ENCODE measurements at places on chromosomes 2 and 18.

DNA sequence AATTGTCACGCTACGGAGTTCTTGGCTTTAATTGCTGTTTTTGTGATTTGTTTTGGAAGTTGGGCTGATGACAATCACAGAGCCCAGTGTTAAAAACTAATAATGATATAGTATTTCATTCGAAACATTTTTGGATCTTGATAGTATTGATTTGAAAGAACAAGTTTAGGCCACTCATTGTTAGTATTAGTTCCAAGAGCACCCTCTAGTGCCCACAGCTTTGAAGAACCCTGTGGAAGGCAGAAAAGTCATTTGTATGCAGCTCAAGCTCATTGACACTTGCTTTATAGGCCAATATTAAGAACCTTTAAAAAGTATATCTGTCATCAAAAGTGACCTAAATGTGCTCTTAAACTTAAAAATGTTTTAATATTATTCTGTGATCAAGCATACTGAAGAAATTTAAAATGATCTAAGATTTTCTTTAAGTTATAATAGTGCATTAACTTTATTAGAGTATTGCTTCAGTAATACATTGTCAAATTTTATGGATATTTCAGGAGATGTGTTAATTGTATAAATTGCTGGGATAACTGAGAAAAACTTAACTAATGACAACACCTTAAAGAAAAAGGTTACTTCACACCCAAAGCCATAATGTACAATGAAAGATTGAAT, 191.0 kb downstream of the GRB14 start:
- no peak overlapping the region for H3K27ac ChIP-seq
- no peaks in the 10 kb centered on the region for H3K36me3 ChIP-seq
- H3K27me3 ChIP-seq: no peaks in the 10 kb centered on the region
- no peak overlapping the region for H3K4me3 ChIP-seq
- H3K4me1 ChIP-seq: no peaks in the 10 kb centered on the region

- H3K27me3 ChIP-seq: no peaks in the 10 kb centered on the region
- H3K4me3 ChIP-seq: no peak overlapping the region
- no peaks in the 10 kb centered on the region for H3K4me1 ChIP-seq
- DNase-seq: no peak
- H3K27ac ChIP-seq: no peak overlapping the region
- no peaks in the 10 kb centered on the region for H3K36me3 ChIP-seq
Measured at GRCh38 chr2:165401285-165401852, 68.1 kb upstream of the CSRNP3 start.

DNA sequence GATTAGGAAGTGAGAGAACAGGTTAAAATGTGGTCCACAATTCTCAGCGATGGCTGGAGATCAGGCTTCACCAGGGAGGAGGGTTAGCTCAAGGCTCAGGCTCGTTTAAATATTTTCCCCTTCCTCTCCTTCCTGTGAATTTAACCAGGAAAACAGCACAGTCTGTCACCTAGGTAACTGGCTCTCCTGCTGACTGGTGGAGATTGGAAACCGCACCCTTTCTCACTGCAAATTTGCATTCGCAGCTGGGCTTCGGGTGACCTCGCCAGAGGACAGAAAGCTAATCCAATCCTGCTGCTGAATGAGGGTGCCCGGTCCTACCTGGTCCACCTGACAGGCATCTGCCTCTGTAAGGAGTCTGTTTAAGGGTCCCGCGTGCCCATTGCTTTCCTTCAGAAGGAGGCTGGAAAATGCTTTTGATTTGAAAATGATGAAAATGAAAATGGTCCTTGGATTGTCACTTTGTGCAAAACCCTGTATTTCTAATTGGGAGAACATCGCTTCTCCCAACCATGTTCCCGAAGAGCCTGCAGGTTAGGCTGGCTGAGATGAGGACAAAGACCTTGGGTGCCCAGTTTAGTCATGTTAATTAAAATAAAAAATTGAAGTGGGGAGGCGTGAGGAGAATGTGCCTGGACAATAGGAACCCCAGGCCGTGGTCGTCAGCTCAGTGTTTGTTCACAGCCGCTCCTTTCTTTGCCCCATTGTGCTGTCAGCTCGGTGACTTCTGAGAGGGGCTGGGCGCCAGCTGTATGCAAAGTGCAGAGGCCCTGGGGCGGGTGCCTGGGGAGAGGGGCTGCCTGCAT, 43.4 kb upstream of the MTCL1 start:
- H3K27ac ChIP-seq: no peak overlapping the region
- no peak overlapping the region for H3K4me3 ChIP-seq
- peaks cover 4% of the 10 kb centered on the region for H3K4me1 ChIP-seq

DNA sequence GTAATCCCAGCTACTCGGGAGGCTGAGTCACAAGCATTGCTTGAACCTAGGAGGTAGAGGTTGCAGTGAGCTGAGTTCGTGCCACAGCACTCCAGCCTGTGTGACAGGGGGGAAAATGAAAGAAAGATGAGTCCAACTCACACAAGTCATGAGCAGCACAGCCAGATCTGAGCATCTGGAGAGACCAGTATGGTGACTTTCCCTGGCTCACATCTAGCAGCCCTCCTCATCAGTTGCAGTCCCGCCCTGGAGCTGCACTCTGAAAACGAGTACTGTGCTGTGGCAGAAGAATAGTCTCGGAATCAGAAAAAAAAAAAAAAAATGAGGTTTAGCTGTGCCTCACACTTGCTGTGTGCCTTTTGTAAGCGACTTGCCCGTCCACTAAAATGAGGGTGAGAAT, 74.4 kb upstream of the TRIB2 start:
- no peaks in the 10 kb centered on the region for H3K36me3 ChIP-seq
- DNase-seq: no peak
- no peaks in the 10 kb centered on the region for H3K27me3 ChIP-seq
- H3K27ac ChIP-seq: no peak overlapping the region
- peaks cover 2% of the 10 kb centered on the region for H3K4me1 ChIP-seq

- H3K4me1 ChIP-seq: no peaks in the 10 kb centered on the region
- H3K27me3 ChIP-seq: no peaks in the 10 kb centered on the region
- no peak overlapping the region for H3K4me3 ChIP-seq
- no peak for DNase-seq
- no peak overlapping the region for H3K27ac ChIP-seq
Measured at GRCh38 chr2:13919981-13920382, 712.5 kb upstream of the LRATD1 start.

DNA sequence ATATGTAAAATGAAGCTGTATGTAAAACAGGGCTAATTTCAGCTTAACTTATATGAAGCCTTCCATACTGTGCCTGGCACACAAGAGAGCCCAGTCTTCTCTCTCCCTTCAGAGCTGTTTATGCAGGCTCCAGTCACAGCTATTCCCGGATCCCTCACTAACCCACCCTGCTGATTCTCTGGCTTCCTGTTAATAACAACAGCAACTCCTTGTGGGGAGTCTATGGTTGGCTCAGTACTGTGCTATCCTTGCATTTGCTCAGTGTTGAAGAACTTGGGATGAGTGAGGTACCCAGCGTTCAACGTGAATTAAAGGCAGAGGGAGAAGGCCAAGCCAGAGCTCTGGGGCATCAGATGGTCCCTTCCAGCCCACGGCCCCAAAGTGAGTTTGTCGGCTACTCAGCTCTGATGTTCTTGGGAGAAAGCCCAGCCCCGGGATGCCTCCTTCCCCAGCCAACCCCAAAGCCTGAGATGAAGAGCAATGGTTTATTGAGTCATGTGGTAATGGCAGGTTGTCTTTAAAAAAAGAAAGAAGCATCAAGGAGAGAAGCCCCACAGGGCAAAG, 43.2 kb downstream of the PSD4 start:
- no peak for DNase-seq
- no peaks in the 10 kb centered on the region for H3K27me3 ChIP-seq
- H3K4me1 ChIP-seq: peaks cover 25% of the 10 kb centered on the region
- H3K27ac ChIP-seq: peak overlapping the region; percentile 82
- no peaks in the 10 kb centered on the region for H3K36me3 ChIP-seq

- H3K27ac ChIP-seq: no peak overlapping the region
- DNase-seq: no peak
- no peaks in the 10 kb centered on the region for H3K27me3 ChIP-seq
- no peaks in the 10 kb centered on the region for H3K36me3 ChIP-seq
Measured at GRCh38 chr2:6167592-6168138, 475.5 kb downstream of the SOX11 start.
